ENCODE measurements at places on chromosomes 5 and 9.

GRCh38 chr5:31413030-31413812, 118.7 kb downstream of the DROSHA start:
- DNase-seq: no peak

DNA sequence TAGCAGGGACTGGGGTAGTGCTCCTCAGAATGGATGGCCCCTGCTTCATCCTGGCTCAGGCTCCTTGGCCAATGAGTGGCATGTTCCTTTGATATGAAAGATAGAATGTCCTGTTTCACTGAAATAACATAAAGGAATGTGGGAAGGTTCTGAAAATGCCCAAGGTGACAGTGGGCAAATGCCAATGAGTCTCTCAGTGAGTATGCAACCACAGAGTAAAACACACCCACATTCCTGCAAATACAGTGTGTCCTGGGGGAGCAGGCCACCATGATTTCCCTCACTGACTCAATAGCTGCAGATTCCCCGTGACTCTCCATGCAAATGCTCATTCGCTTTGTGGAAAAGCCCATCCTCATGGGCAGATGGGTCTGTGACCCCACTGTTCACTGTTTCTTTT, 36.4 kb downstream of the ZNF366 start:
- DNase-seq: no peak

DNA sequence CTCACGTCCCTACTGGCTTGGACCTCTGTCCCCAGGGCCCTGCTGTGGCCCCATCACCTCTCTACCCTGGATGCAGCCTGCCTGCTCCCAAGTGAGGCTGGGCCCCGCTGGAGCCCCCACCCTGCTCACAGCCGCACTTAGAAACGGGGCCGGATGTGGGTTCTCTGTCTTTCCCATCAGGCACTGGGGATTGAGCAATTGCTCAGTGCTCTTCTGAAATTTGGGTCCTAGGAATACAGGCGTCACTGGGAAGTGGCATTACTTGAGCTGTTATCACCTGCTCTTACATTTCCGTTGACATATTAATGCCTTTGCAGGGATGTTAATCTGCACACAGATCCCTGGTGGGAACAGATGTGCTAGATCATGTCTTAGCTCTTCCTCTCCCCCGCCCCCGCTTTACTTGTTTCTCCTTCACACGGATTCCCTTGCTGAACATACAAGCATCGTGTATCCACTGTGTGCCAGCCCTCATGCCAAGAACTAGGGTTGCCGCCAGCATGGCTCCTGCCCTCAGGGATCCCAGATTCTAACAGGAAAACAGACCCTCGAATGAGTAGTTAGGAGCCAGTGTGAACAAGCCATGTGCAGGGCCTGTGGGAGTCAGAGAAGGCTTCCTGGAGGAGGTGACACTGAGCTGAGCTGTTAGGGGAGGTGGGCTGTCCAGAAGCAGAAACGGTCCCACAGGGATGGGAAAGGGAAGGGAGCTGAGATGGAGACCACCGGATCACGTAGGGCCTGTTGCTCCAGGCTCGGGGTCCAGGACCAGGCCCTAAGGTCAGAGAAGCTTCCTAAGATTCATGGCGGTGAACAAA, 65.1 kb downstream of the NEK6 start:
- no peak for DNase-seq

- no peak for DNase-seq
Measured at GRCh38 chr5:54610197-54610944, 92.8 kb downstream of the SNX18 start.

DNA sequence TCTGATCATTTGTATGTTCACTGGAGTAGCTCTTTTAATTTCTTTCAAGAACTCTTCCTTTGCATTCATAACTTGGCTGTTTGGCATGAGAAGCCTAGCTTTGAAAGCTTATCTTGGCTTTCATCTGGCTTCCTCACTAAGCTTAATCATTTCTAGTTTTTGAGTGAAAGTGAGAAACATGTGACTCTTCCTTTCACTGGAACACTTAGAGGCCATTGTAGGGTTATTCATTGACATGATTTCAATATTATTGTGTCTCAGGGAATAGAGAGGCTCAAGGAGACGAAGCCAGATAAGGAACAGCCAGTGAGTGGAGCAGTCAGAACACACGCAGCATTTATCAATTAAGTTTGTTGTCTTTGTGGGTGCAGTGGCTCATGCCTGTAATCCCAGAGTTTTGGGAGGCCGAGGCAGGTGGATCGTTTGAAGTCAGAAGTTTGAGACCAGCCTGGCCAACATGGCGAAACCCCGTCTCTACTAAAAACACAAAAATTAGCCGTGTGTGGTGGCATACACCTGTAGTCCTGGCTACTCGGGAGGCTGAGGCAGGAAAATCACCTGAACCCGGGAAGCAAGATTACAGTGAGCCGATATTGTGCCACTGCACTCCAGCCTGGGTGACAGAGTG, 98.3 kb downstream of the UGCG start:
- DNase-seq: no peak

DNA sequence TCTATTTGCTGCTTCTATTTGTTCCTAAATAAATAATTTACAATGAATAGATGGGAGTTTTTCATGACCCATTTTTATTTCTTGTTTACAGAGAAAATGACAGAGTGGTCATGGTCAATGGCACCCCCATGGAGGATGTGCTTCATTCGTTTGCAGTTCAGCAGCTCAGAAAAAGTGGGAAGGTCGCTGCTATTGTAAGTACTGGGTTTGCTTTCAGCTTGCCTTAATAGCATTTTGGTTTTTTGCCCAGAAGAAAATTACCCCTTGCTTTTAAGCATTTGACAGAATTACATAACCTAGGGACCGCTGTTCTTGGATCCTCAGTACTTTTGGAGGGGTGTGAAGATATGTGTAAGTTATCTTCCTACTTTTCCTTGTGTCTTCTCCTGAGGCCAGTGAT, 44.1 kb downstream of the TJP2 start:
- no peak for DNase-seq

DNA sequence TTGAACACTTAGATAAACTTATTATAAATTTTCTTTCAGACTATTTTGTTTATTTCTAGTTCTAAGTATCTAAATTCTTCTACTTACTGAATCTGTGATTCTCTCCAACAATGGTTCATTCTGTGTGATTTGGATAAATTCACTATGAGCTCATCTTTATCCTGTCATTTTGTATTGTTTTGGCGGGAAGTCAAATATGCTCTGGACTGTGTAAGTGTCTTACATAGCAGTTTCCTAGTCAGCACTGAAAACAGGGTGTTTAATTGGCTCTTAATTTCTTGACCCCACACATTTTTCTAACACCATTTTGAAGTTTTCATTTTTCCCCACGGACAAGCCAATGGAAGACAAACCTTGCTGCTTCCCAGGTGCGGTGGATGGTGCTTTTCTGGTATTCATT, 207.0 kb upstream of the ACO1 start:
- peak; percentile 14 for DNase-seq

DNA sequence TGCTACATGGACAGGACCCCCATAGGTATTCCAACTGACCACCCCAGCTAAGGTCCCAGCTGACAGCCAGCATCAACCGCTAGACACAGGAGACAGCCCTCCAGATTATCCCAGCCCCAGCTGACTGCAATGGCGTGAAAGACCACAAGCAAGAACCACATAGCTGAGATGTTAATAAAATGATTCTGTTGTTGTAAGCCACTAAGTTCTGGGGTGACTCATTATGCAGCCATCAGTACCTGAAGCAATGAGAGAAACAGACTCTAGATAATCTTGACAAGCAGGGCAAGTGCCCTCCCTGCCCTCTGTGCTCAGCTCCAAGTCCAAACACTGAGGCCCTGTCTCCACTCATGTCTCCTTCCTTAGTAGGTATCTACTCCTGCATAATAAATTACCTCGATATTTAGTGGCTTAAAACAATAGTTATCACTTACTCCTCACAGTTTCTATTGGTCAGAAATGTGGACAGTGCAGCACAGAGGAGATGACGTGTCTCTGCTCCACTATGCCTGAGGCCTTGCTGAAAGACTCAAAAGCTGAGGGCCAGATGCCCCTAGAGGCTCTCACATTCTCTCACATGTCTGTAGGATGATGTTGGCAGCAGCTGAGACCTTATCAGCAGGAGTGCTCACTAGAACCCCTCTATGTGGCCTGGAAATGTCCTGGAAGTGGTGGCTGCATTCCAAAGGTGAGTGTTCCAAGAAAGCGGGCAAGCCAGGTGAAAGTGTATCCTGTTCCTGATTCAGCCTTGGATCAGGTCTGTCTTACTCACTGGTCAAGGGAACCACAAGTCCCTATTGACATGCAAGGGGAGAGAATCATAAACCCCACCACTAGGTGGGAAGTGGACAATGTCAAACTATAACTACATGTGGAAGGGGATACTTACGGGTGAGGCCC, 2.5 kb downstream of the MGAT1 start:
- DNase-seq: no peak

DNA sequence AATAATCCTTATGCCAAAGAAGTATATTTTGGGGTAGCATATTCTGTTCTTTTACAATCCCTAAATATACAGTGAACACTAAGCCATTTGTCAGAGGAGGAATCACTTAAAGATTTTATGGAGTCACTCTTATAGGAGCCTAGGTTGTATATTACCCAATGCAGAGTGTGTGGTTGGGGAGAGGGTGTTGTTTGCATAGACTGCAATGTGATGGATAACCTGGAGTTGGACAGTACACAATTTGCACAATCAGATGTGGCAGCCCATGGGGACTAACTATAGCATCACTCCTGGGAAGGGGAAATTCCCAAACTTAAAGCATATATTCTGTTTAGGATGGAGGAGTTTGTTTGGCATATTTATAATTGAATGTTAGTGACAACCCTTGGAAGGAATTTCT, 9.6 kb upstream of the NDFIP1 start:
- no peak for DNase-seq
